NAMALWA (cell line): ENCODE measurements at places on chromosomes 11 and 22.

DNA sequence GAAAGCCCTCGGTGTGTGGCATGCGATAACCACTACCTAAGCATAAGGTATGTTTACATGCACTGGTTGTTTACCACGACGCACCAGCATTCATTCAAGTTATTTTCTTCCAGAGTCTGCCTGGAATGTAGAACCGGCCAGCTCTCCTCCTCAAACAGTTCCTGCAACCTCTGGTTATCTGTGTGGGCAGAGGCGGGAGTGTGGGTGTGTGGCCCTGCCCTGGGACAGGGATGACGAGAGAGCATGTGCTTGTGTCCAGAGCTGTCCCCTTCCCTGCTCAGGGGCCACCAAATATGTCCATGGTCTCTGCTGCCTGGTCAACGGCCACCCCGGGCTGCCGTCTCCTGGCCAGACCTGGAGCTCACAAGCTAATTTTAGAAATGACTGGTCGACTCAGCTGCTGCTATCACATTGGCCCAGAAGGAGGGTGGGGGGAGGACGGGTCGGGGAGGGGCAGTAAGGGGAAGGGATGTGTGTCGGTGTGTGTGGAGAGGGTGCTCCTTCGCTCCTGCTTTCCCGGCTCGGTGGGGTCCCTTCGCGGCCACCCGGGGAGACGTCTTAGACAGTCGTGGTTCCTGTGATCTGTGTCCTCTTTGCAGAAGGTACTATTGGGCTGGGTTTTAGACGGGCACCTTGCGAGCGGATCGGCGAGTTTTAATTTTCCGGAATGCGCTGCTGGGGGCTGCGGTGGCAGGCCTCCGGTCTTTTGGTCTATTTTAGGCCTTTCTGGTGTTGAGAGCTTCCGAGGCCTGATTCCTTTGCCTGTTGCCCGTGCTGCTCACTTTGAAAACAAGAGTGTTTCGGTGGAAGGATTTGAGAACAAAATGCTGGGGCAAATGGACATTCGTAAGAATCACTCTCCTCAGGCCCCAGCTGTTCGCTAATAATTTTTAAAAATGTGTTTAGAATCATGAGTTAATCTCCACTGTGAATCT, at the start of gene MYO18B:
TSS of gene MYO18B (plus strand) at position 497 of the 935 bp plus-strand sequence. CDS start 18,905 bp downstream, outside the sequence.
- no peak for DNase-seq

- DNase-seq, result no peak
Observed at GRCh38 chr22:50218153-50218995, 17.6 kb downstream of the SELENOO start.

- peak; percentile 7 for DNase-seq
Observed at GRCh38 chr22:29798318-29798717, 31.1 kb downstream of the UQCR10 start.

- no peak for DNase-seq
Observed at GRCh38 chr11:1168721-1169161, 11.0 kb downstream of the MUC5AC start.
